HS-5 (cell line): ENCODE measurements at places on chromosomes 1 and 21.

DNA sequence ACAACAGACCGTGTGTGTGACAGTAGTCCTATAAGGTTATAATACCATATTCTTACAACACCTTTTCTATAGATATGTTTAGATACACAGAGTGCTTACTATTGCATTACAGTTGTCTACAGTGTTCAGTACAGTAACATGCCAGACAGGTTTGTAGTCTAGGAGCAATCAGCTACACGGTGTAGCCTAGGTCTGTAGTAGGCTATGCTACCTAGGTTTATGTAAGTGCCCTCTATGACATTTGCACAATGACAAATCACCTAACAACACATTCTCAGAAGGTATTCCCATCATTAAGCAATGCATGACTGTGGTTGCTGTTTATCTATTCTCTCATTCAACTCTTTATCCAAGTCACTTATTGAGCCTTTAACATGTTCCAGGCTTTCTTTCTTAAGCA is 1.8 kb upstream of the WLS start:
- DNase-seq, result no peak

DNA sequence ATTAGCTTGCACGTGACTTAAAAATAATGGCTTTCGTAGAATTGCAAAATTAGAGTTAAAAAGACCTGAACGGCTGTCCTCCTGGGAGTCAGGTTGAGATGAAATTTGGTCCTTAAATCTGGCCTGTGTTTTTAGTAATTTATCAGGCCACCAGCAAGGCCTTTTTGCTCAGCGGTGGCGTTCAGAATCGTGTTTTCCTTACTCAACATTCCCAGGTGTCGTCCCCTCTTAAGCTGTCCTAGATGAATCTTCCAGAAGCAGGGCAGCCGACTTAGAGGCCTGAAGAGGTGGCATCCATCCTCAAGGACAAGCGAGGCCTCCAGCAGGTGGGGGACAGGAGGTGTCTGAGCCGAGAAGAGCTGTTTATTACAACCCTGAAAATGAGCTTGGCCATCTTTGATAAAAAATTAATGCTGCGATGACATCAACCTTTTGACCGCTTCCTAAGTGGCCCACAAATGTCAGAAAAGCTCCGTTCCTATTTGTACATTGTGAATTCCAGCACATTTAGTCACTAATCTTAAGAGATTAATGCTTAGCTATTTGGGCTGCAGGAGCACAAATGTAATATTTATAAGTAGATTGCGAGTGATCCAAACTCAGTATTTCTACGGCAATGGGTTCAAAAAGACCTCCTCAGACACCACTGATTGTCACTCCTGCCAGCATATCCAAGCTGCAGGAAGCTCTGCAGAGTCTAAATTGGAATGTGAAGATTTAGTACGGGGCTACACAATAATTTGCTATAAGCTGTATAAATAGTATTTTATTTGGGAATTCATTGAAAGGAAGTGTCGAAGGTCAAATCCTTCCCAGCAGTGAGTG is 344.1 kb upstream of the VAMP3 start:
- DNase-seq, result no peak

GRCh38 chr1:209059981-209060380 is 523.5 kb upstream of the CAMK1G start:
- no peak for DNase-seq

GRCh38 chr1:61322008-61322744 is 239.8 kb downstream of the NFIA start:
- no peak for DNase-seq

DNA sequence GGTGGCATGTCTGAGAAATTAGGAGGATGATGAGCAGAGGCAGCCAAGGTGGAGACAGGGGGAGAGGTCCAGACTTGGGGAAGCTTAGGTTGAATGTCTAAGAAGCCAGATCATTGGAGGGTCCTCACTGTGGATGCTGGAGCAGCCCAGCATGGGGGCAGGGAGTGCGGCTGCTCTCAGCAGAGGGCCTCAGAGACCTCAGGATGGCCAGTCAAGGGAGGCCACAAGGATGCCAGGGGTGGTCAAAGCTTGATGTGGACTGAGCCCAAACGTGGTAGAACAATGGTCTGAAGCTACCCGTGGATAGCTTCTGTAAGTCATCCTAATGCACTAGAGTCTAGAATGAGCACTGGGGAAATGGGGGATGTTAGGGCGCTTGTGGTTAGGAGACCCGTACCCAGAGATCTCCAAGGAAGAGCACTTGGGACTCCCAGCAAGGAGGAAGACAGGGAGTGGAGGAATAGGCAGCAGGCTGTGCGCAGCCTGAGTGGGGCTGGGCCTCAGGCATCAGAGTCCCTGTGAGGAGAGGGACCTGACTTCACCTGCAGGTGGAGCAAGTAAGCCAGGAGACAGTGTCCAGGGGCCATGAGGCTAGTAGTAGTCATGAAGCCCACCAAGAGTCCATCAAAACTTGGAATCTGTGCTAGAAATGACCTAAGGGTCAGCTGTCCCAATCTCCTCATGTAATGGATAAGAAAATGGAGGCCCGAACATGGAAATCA is 4.3 kb upstream of the S100A9 start:
- DNase-seq, result no peak

GRCh38 chr1:99228153-99228552 is 36.1 kb upstream of the PLPPR4 start:
- no peak for DNase-seq

DNA sequence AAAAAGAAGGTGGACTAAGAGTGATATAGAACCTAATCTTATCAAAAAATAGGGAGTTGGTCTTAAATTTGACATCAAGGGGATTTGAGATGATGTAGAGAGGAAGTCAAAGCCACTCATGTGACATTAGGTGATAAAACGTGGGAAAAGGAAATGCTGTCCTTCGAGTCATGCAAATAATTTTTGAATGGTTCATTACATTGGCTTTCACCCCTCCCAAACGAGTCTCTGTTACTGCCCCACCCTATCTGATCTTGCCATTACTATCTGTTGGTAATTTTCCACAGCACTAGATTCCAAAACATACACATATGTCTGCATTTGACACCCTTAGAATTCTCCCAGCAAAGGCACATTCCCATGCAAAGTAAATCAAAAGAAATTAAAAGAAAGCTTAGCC is 531.1 kb upstream of the ADAMTS5 start:
- DNase-seq, result no peak

- no peak for DNase-seq
These were observed 97.2 kb downstream of the NAV1 start for GRCh38 chr1:201636097-201636496.

- no peak for DNase-seq
These were observed 54.0 kb upstream of the POU2F1 start for GRCh38 chr1:167166690-167167075.

DNA sequence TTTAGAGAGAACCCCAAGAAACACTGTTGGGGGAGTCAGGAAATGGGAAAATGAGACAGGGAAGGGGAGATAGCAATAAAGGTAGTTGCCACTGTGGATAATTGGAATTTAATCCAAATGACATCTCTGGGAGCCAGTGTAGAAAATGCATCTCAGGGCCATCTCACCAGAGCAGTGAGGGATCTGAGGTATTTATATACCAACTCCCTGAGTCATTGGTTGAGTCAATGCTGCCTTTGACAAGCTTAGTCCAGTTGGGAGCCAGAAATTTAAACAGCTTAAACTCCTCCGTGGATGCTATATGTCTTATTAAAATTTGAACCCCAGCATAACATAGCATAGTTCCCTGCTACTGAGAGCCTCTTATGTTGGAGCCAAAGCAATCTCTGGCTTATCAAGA is 140.3 kb downstream of the SLC30A10 start:
- DNase-seq, result no peak

GRCh38 chr1:196136396-196136795 is 471.8 kb downstream of the KCNT2 start:
- DNase-seq, result no peak

GRCh38 chr21:36429947-36430546 is 44.9 kb downstream of the CHAF1B start:
- DNase-seq, result peak; percentile 98

DNA sequence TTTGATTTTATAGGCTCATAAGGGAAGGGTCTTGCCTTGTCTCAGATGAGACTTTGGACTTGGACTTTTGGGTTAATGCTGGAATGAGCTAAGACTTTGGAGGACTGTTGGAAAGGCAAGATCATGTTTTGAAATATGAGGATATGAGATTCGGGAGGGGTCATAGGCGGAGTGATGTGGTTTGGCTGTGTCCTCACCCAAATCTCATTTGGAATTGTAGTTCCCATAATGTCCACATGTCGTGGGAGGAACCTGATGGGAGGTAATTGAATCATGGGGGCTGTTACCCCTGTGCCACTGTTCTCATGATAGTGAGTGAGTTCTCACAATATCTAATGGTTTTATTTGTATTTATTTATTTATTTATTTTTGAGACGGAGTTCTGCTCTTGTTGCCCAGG is 6.9 kb upstream of the CSDE1 start:
- no peak for DNase-seq

DNA sequence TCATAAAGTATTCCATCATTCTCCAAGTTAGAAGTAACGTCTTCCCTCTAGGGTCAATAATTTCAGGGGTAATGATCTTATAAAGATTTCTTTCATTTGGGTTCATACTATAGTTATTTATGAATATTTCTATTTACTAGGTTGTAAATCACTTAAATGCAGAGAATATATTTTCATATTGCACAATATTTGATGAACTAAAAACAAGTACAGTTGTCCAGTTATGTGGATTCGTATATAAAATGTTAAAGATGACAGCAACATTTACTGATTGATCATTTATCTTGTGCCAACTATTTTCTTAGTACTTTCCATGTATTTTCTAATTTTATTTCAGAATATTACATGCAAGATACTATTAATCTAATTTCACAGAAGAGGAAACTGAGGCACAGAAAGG is 220.3 kb upstream of the TNR start:
- no peak for DNase-seq

- no peak for DNase-seq
These were observed 469.8 kb upstream of the ZP4 start for GRCh38 chr1:238360474-238360873.

GRCh38 chr1:1434824-1435105 is 725 bp upstream of the VWA1 start:
- DNase-seq, result no peak
